ENCODE measurements at places on chromosomes 12 and 14.

DNA sequence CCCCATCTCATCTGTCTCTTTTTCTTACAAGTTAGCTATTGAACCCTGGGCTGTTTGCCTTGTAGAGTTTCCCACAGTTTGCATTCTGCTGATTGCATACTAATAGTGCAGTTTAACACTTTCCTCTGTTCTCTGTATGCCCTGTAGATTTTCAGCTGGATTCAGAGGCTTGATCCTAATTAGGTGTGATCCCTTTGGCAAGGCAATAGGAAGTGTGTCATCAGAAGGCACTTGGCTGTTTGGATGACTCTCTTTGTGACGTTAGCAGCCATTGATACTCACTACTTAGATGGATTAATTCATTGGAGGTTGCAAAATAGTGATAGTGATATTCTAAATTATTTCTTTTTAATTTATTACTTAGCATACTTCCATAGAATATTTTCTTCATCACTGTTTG lies 33.6 kb downstream of the FUT8 start:
- DNase-seq, result no peak

- DNase-seq, result no peak
Observed at GRCh38 chr14:99468836-99469592, 11.6 kb downstream of the SETD3 start.

- no peak for DNase-seq
Observed at GRCh38 chr12:31658471-31659086, 909 bp upstream of the ETFBKMT start.

DNA sequence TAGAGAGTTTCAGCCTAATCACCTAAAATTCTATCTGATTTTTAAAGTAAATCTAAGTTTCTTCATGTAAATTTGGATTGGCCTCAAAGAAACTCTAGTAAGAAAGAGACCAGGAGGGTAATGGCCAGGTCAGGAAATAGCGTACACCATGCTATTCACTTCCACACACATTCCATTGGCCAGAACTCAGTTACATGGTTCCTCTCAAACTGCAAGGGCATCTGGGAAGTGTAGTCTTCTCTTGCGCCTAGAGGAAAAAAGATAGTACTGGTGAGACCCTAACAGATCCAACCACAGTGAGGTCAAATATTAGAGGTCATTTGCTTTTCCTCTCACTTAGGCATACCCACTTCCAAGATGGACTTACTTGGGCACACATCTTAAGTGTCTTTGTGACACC lies 39.1 kb downstream of the MBIP start:
- no peak for DNase-seq

DNA sequence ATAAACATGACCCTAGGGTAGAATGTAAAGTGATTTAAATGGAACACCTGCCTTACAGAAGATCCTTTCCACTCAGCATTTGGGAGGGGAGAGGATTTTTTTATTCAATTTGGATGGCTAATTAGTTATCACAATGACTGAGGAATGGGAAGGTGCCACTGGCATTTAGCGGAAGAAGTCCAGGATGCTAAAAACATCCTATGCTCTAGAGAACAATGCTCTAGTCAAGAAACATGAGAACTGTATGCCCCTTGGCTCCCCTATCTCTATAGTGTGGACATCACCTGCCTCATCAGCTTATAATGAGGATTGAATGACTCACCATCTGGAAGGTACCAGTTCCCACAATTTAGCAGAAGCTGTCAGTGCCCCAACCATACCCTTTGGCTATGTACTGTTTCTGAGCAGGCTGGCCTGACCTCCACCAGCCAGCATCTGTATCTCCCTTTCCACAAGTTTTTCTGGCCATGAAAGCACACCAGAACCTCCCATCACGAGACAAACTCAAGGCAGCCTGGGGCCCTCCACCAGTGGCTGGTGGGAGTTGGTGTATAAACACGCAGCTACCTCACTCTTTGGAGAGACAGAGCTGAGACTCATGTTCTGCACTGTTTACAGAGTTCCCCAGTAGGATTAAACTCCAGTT lies 109.7 kb upstream of the VASH1 start:
- DNase-seq, result no peak

DNA sequence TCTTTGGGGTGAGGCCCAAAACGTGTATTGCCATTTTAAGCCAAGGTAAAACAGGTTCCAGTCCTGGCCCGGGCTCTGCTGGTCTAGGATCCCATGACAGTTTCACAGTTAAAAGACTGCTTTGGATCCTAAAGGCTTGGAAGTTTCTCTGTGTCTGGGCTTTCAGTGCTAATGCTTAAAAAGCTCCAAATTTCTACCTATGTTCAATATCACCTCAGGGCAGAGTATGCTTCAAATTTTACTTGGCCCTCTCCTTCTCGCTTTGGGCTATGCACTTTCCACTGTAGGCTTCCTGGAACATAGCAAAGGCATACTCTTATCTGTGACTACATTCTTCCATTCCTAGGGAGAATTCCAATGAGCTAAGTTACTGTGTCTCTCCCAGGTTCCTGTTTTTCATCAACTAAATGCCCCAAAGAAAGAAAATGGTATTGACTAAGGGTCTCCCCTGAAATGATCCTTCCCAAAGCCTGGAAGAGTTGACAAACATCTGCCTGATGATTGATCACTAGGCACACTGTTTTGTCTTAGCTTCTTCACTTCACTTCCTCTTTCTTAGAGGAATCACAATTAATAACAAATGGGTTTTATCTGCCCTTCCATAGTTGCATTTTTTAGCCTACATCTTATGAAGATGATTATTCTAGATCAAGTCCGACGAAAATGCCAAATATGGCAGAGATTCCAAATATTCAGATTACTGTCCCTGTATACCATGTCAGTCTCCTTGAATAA lies 79.4 kb downstream of the TMTC2 start:
- DNase-seq, result no peak

DNA sequence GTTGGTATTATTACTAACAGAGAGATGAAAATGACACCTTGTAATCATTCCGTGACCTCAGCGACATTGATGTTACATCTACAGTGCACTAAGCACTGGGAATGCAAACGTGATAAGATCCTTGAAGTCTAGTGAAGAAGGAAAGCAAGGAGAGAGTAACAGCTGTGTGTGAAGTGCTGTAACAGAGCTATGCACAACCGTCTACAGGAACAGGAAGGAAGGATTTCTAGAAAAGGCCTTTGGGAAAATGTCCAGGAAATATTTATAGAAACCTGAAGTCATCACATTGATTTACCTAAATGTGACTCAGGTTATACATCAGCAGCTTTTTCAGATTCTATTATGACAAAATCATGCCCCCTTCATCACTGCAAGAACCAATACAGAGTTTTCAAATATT lies 304.2 kb upstream of the AMIGO2 start:
- no peak for DNase-seq

Data from CD4-positive, alpha-beta T cell treated with Interleukin-15 for 1 hour (primary cell).